Astrocyte (in vitro differentiated cells and primary cell): ENCODE measurements at places on chromosomes 6 and 20. TPM values are rescaled to one million over a fixed set of nuclear protein-coding genes. Genes with fewer than 3 reads are reported as not detected.

DNA sequence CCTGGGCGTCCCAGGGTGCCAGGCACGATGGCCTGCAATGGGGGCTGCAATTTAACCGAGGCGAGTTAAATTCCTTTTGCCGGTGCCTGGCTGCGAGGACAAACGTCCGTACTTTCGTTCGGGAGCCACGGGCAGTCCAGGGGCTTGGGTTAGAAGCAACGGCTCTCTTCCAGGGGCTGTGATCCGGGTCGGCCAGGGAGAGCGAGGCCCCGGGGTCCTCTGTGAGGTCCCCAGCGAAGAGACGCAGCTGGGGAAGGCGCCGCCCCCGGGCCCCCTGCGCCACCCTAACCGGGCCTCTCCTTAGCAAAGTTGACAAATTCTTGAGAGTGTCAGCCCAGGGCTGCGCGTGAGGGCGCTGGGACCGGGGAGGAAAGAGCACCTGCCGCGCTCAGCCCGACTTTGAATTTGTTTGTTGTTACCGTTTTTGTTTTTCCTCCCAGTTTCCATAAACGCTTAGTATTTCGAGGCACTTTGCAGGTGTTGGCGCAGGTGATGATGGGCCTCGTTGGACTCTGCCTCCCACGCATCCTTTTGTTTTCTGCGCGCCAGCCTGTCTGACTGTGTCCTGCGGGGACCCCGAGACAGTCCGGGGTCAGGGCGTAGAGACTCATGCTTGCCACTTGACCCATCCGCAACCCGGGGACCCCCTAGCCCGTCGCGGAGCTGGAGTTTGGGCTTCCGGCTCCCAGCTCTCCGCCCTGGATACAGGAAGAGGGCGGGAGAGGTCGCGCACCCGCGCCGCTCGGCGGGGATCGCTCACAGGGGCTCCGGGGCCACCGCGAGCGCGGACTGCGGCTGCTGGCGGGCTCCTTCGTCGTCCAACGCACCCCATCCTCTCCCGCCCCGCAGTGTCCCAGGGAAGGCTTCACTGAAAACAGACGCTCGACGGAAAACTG lies 5.8 kb downstream of the OLIG3 start:
- H3K27me3 ChIP-seq, result peaks cover 81% of the 10 kb centered on the region
- H3K36me3 ChIP-seq, result no peaks in the 10 kb centered on the region
- H3K4me3 ChIP-seq, result no peak overlapping the region
- H3K27ac ChIP-seq, result no peak overlapping the region

GRCh38 chr20:43320536-43320935 lies 130.8 kb upstream of the PTPRT start:
- H3K4me1 ChIP-seq, result no peaks in the 10 kb centered on the region
- H3K4me3 ChIP-seq, result no peak overlapping the region
- DNase-seq, result no peak
- H3K36me3 ChIP-seq, result no peaks in the 10 kb centered on the region

- no peak overlapping the region for H3K27ac ChIP-seq
- H3K36me3 ChIP-seq, result peaks cover 3% of the 10 kb centered on the region
- no peak for DNase-seq
- no peak overlapping the region for H3K4me3 ChIP-seq
- no peaks in the 10 kb centered on the region for H3K4me1 ChIP-seq
Observed at GRCh38 chr20:49874696-49875095, 40.6 kb downstream of the SPATA2 start.

- H3K4me1 ChIP-seq, result no peaks in the 10 kb centered on the region
- no peak for DNase-seq
- H3K27me3 ChIP-seq, result no peaks in the 10 kb centered on the region
- no peak overlapping the region for H3K27ac ChIP-seq
- no peaks in the 10 kb centered on the region for H3K36me3 ChIP-seq
Observed at GRCh38 chr6:91328241-91328640, 741.4 kb upstream of the MAP3K7 start.

DNA sequence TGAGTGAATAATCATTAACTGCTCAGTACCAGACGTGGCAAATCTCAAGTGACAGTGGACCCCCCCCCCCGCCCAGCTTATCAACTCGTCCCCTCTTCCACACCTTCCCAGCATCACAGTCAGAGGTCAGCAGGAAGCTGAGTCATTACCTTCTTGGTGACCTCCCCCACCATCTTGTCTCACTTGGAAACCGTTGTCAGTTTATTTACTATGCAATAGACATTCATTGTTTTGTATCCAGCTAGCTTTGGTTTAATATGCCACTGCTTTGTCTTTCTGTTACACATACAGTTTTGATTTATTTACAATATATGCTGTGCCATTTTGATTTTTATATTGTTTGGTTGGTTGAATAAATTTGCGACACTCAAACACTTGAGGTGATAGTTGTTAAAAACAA lies 158.1 kb downstream of the QKI start:
- H3K36me3 ChIP-seq, result peaks cover 14% of the 10 kb centered on the region
- no peaks in the 10 kb centered on the region for H3K27me3 ChIP-seq
- DNase-seq, result peak; percentile 22
- no peak overlapping the region for H3K27ac ChIP-seq

DNA sequence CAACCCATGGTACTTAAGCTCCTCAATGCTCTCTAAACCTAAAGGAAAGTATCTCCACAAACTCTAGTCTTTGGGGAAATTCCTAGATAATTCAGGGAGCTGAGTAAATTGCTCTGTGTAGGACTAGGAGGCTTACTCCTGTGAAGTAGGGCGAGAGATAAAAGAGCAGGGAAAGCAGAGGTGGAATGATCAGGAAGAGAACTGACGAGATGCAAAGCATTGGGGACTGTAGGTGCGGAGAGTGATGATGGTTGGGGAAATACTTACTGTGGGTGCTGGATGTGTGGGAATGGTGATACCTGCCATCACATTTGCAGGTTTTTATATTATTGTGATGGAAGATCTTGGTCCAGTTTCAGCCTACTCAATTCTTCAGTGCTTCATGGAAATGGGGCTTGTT lies 1.6 kb upstream of the LATS1 start:
- H3K27ac ChIP-seq, result no peak overlapping the region
- no peaks in the 10 kb centered on the region for H3K27me3 ChIP-seq

DNA sequence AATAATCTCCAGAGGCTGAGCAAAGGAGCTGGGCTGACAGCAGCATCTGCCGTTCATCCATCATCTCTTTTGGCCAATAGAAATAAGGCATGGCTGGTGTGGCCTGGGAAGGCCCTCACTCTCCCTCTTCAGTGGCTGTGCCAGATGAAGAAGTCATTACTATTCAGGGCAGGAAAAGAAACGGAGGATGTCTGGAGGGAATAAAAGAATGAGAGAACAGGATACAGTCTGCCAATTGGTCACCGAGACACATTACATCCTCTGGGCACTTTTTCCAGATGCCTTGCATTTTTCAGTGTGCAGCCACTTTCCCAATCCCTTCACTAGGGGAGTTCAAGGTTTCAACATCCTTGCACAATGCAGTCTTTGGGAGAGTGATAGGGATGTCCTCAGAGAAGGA lies 32.2 kb upstream of the VGLL2 start:
- no peak overlapping the region for H3K4me3 ChIP-seq
- no peaks in the 10 kb centered on the region for H3K36me3 ChIP-seq
- H3K4me1 ChIP-seq, result peaks cover 3% of the 10 kb centered on the region
- H3K27me3 ChIP-seq, result no peaks in the 10 kb centered on the region

GRCh38 chr6:5059036-5059896 lies 25.9 kb upstream of the PPP1R3G start:
- DNase-seq, result no peak
- H3K27ac ChIP-seq, result no peak overlapping the region
- H3K27me3 ChIP-seq, result no peaks in the 10 kb centered on the region
- H3K4me3 ChIP-seq, result no peak overlapping the region
- no peaks in the 10 kb centered on the region for H3K36me3 ChIP-seq
- peaks cover 5% of the 10 kb centered on the region for H3K4me1 ChIP-seq

TXLNB gene
- total RNA-seq, result 0.57 and 0.58 TPM in 2 replicates

KIFC1 gene
- total RNA-seq, result 2.9 and 4.2 TPM in 2 replicates

TRIM15 gene
- total RNA-seq, result not detected in 2 replicates

THBS2 gene
- total RNA-seq, result 135 and 260 TPM in 2 replicates

BANF2 gene
- total RNA-seq, result not detected in 2 replicates

CLPSL2 gene
- not detected in 2 replicates for total RNA-seq
